ENCODE measurements at places on chromosomes 7 and 10.

DNA sequence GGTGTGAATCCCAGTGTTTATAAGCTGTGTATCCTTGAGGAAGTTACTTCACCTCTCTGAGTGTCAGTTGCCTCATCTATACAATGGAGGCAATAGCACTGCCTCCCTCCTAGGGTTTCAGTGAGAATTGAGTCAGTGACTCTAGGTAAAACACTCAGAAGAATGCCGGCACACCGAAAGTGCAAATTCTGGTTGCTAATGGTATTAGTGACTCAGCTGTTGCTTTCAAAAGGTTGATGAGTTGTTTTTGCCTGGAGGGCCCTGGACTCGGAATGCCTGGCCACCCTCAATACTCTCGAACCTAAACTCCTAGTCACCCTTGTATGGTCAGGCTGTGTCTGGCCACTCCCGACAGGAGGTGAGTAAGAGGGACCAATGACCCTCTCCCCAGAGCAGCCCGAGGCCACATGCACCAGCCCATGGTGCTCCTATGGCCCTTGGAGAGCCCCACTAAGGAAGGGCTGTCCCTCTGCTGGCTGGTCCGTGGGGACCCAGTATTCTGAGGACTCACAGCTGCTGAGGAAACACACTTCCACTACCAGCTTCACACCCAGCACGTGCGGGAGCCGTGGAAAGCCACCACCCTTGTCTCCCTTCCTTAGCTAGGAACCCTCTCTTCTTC, 60.2 kb downstream of the CALML3 start:
- no peak for DNase-seq

- no peak for DNase-seq
Measured at GRCh38 chr7:13097499-13097898, 410.1 kb downstream of the ARL4A start.

- DNase-seq, result no peak
Measured at GRCh38 chr10:75538765-75539164, 107.3 kb downstream of the LRMDA start.

GRCh38 chr7:130943336-130943901, 209.4 kb upstream of the KLF14 start:
- no peak for DNase-seq

DNA sequence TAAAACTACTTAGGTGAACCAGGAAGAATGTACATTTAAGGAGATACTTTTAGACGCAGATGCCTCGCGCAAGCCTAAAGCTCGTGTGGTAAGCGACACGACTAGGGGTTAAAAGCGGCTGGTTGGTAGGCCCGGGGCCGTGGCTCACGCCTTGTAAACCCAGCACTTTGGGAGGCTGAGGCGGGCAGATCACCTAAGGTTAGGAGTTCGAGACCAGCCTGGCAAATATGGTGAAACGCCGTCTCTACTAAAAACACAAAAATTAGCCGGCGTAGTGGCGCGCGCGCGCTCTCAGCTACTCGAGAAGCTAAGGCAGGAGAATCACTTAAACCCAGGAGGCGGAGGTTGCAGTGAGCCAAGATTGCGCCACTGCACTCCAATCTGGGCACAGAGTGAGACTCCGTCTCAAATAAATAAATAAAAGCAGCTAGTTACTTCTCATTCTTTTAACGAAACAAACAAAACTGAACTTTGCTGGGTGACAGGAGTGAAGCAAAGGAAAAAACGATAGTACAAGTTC, 879 bp downstream of the NUDT5 start:
- no peak for DNase-seq

GRCh38 chr7:33776788-33777187, 128.6 kb upstream of the BMPER start:
- no peak for DNase-seq

GRCh38 chr7:151395036-151395367, 14.8 kb downstream of the WDR86 start:
- DNase-seq, result no peak
